ENCODE measurements at places on chromosomes 5 and 9. TPM values are rescaled to one million over a fixed set of nuclear protein-coding genes. Genes with fewer than 3 reads are reported as not detected.

DNA sequence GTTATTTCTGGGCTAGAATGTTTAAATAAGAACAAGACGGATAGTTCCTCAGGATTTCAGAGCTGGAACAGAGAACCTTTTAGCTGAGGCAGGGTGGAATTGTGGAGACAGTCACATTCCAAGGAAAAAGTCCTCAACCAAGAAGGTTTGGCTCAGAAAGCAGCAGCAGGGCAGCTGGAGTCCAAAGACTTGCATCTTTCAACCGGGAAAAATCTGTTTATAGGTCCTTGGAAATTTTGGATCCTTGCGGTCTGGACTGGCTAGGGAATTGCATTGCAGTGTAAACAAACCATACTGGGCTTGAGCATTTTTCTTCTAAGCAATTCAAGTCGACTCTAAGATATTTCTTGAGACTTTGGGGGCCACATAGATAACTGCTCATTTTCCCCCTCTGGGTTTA lies 40.8 kb upstream of the HMHB1 start:
- no peak for DNase-seq
- peaks cover 8% of the 10 kb centered on the region for H3K27me3 ChIP-seq
- H3K36me3 ChIP-seq: no peaks in the 10 kb centered on the region

GABBR2 gene
- total RNA-seq: not detected

DNA sequence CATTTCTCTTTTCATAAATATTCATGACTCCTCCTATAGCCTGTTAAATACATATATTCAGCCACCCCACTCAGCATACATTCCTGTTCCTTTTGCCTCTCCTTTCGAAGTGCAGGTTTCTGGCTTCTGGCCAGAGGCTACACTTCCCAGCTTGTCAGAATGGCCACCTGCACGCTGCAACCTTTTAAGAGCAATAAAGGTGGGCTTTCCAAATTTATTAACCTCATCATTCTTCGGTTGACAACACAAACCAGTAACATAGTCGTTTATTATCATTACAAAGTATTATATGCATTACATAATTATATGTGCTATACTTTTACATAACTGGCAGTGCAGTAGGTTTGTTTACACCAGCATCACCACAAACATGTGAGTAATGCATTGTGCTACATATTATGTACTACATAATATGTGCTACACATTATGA lies 16.5 kb upstream of the TMEM171 start:
- no peak overlapping the region for H3K4me3 ChIP-seq
- H3K27ac ChIP-seq: no peak overlapping the region
- DNase-seq: no peak
- H3K27me3 ChIP-seq: peaks cover 23% of the 10 kb centered on the region
- no peaks in the 10 kb centered on the region for H3K36me3 ChIP-seq
- no peaks in the 10 kb centered on the region for H3K4me1 ChIP-seq

DRD1 gene
- not detected for total RNA-seq

LMX1B gene
- not detected for total RNA-seq

CSF1R gene
- total RNA-seq: 0.76 TPM

DNA sequence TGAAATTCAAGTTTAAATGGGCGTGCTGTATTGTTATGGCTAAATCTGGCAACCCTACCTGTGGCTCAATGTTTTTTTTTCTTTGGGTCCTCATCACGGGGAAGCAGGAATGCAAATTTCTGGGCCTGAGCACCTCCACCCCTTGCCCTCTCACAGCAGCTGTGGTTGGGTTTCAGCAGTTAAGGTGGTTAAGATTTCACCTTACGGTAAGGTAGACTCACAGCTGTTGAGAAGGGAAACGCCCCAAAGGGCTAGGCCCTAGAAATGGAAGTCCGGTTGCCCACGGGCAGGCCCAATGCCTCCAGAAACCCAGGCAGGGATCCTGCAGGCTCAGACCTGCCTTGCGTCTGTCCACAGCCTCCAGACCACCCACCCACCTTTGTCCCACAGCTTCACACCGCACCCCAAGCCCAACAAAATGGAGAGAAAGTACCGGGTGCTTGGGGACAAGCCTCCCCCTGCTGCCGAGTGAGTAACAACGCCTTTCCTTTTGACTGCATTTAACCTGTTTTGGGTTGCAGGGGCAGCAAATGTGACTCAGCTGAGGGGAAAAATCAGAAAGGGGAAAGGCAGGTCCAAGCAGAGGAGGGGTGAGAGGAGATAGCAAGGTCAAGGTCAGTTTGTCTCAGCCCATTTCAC lies 48.1 kb upstream of the TDRD7 start:
- no peaks in the 10 kb centered on the region for H3K27me3 ChIP-seq
- H3K27ac ChIP-seq: no peak overlapping the region
- peaks cover 3% of the 10 kb centered on the region for H3K36me3 ChIP-seq
- H3K4me3 ChIP-seq: no peak overlapping the region
- no peak for DNase-seq

DNA sequence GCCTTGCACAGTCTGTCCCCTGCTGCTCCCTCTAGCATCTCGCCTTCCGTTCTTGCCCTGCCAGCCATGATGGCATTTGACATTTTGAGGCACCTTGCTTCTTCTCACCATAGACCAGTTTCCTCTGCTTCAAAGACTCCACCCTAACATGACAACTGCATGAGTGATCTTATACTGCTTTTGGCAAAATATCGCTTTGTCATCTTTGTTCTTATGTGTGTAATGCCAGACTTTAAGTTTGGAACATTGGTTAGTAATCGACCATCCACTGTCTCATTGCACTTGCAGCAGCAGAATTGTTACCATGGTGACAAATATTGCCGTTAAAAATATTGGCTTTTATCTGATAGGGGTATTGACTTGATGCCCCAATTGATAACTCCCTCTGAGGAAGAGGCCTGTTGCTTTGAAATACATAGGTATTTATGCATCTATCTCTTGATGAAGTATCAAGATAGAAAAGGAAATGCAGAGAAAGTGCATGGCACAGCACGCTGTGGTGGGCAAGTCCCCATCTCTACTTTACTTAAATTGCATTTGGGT lies 6.8 kb downstream of the GARIN3 start:
- peak overlapping the region; percentile 64 for H3K4me3 ChIP-seq
- H3K36me3 ChIP-seq: peaks cover 12% of the 10 kb centered on the region
- peak overlapping the region; percentile 99 for H3K27ac ChIP-seq
- H3K27me3 ChIP-seq: no peaks in the 10 kb centered on the region

GABRA1 gene
- total RNA-seq: not detected

GRCh38 chr9:114007991-114008666 lies 70.0 kb downstream of the AMBP start:
- DNase-seq: no peak
- no peak overlapping the region for H3K4me3 ChIP-seq
- no peaks in the 10 kb centered on the region for H3K4me1 ChIP-seq

PCDHGB4 gene
- not detected for total RNA-seq

DNA sequence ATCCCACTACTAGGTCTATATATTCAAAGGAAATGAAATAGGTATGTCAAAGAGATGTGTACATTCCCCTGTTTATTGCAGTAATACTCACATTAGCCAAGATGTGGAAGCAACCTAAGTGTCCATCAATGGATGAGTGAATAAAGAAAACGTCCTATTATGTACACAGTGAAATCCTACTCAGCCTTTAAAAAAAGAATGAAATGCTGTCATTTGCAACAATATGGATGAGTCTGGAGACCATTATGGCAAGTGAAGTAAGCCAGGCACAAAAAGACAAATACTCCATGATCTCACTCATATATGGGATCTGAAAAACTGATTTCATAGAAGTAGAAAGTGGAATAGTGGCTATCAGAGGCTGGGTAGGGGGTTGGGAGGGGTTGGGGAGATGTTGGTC lies 909.1 kb upstream of the DMAC1 start:
- peaks cover 6% of the 10 kb centered on the region for H3K27me3 ChIP-seq
- no peaks in the 10 kb centered on the region for H3K4me1 ChIP-seq

GRCh38 chr9:5140151-5140550 lies 45.3 kb downstream of the INSL6 start:
- no peak overlapping the region for H3K4me3 ChIP-seq
- peaks cover 23% of the 10 kb centered on the region for H3K36me3 ChIP-seq
- no peak for DNase-seq
- H3K4me1 ChIP-seq: peaks cover 9% of the 10 kb centered on the region
- H3K27ac ChIP-seq: no peak overlapping the region

LCN1 gene
- total RNA-seq: not detected

ANKRD18A gene
- total RNA-seq: 6.4 TPM

PCDHA3 gene
- not detected for total RNA-seq

DNA sequence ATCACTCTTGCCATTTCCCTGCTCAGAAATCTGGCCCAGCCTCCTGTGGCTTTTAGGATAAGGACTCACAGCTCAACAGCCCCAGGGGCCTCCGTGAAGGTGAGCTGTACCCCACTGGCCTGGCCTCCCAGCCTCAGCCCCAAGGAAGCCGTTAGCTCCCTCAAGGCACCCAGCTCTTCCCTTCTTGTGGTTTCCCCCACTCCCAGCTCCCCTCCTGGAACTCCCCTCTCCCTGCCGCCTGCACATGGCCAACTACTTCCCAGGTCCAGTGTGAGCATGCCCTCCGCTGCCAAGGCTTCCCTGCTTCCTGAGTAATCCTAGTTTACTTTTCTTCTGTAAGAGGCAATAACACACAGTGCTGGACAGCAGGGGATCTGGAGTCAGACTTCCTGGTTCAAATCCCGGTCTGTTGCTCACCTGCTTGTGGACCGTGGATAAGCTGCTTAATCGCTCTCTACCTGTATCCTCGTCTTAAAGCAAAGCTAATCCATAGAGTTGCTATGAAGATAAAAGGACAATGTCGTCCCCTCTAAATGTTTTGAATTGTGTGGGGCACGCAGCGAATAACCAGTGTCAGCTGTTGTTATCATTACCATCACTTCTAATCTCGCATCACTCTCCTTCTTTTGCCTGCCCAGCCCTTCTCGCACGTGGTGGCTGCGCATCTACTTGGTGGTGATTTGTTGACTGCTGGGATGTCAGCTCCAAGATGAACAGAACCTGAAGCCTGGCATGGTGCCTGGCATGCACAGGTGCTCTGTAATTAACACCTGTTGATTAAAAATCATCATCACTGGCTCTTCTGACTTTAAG lies 86.6 kb downstream of the C5orf15 start:
- peaks cover 10% of the 10 kb centered on the region for H3K27me3 ChIP-seq
- DNase-seq: no peak
- H3K4me1 ChIP-seq: peaks cover 6% of the 10 kb centered on the region

FGD3 gene
- 66.7 TPM for total RNA-seq

DNA sequence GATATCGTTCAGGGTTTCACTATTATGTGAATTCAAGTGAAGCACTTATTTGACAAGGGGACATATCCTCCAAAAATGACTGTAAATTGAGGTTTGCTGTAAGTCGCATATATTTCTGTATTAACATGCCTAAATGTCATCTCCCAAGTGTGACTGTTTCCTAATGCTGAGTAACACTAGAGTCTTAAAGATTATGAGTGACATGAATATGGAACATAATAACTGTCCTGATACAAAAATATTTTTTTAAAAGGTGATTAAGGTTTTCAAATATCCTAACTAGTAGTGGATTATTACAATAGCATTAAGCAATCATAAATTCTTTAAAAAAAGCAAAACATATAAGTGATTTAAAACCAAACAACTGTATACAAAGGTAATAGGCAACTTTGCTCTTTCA lies 3.6 kb downstream of the NFIB start:
- DNase-seq: no peak
- H3K27ac ChIP-seq: no peak overlapping the region
- no peak overlapping the region for H3K4me3 ChIP-seq
- no peaks in the 10 kb centered on the region for H3K36me3 ChIP-seq
- H3K4me1 ChIP-seq: peaks cover 15% of the 10 kb centered on the region

DNA sequence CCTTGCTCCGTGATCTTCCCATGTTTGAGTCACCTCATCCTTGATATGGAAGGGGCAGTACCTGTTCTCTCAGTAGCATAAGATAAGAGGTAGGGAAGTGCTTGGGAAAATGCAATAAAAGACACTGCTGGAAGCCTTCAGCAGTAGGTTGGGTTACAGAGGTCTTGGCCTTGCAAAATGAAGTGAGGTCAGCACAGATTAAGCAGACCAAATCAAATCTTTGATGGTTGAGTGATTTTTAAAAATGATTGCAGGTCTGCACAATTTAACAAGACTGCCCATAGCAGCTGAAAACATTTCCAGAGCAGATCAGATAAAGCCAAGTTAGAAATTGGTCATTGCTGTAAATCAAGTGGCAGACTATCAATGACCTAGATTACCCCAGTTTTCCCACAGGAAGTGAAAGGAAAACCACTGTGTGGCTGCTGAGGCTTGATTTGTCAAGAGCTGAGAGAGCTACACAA lies 32.9 kb downstream of the PALM2AKAP2 start:
- peaks cover 9% of the 10 kb centered on the region for H3K27me3 ChIP-seq
- H3K4me3 ChIP-seq: no peak overlapping the region
- H3K4me1 ChIP-seq: no peaks in the 10 kb centered on the region
- H3K27ac ChIP-seq: no peak overlapping the region

GRCh38 chr9:69433392-69433791 lies 108.4 kb downstream of the ENTREP1 start:
- no peaks in the 10 kb centered on the region for H3K27me3 ChIP-seq
- no peak for DNase-seq
- H3K4me1 ChIP-seq: no peaks in the 10 kb centered on the region
- no peak overlapping the region for H3K4me3 ChIP-seq
- H3K36me3 ChIP-seq: no peaks in the 10 kb centered on the region

DNA sequence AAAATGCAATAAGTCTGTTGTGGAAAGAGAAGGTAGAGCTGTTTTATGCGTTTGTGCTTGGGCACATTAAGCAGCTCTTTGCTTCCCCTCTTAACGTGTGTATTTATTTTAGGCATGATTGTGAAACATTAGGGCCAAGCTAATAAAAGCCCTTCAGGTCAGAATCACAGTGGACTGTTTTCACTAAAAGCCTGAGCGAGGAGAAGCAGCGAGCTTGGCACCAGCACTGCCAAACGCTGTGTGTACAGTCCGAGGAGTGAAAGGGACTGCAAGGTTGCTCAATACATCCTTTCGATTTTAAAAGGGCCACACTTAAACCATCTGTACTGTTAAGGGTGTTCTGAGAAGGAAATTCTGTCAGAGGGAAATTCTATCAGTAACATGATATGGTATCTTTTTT lies 107.2 kb upstream of the CKMT2 start:
- H3K4me3 ChIP-seq: no peak overlapping the region
- peaks cover 9% of the 10 kb centered on the region for H3K4me1 ChIP-seq
- H3K27ac ChIP-seq: no peak overlapping the region

GRCh38 chr9:6054280-6055099 lies 39.1 kb upstream of the RANBP6 start:
- H3K27me3 ChIP-seq: peaks cover 7% of the 10 kb centered on the region
- H3K27ac ChIP-seq: no peak overlapping the region
- no peak overlapping the region for H3K4me3 ChIP-seq
- no peaks in the 10 kb centered on the region for H3K36me3 ChIP-seq
- peak; percentile 77 for DNase-seq

DNA sequence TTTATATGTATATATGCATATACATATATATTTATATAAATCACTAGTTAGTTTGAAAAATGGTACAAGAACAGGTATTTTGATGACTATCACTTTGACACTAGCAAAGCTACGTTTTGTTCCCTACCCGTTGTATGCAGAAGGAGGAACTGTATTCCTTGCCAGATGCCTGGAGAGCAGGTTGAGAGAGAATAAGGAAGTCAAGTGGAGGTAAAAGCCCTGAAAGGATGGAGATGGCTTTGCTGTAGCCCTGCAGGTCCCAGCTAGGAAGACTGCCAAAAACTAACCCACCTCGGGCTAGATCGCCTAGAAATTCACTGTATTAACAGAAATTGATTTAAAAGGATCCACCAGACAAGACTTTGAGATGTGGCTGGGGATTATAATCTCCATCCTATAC lies 229.3 kb downstream of the RFX3 start:
- H3K36me3 ChIP-seq: peaks cover 11% of the 10 kb centered on the region
- no peak overlapping the region for H3K4me3 ChIP-seq
- no peak for DNase-seq
- no peak overlapping the region for H3K27ac ChIP-seq
- H3K27me3 ChIP-seq: no peaks in the 10 kb centered on the region

ROPN1L gene
- total RNA-seq: not detected

PCDHGB7 gene
- not detected for total RNA-seq

- no peaks in the 10 kb centered on the region for H3K36me3 ChIP-seq
- H3K4me3 ChIP-seq: no peak overlapping the region
- no peaks in the 10 kb centered on the region for H3K27me3 ChIP-seq
- no peak overlapping the region for H3K27ac ChIP-seq
- H3K4me1 ChIP-seq: no peaks in the 10 kb centered on the region
Measured at GRCh38 chr5:151585970-151586369, 5.2 kb downstream of the FAT2 start.

All from activated CD4-positive, alpha-beta T cell treated with anti-CD3 and anti-CD28 coated beads for 36 hours (primary cell).